ENCODE measurements at places on chromosomes 13 and 19.

DNA sequence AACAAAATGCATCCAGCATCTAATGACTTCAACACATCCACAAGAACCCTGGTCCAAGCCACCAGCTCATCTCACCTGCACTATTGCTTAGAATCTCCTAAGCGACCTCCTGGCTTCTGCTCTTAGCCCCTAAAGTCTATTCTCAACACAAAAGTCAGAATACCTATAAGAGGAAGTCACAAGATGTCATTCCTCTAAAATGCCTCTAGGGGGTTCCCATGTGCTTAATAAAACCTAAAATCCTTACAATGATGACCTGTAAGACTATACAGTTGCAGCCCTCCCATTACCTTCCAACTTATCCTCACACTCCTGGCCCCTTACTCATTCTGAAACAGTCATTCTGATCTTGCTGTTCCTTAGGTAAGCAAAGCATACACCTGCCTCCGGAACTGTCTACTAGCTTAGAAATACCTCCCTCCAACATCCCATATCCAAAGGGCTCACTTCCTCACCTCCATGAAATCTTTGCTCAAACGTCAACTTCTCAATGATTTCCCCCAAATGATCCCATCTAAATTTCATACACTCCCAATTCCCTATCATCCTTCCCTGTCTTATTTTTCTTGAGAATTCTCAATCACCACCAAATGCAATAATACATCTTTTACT lies 10.0 kb downstream of the ATP7B start:
- peak; percentile 59 for DNase-seq

DNA sequence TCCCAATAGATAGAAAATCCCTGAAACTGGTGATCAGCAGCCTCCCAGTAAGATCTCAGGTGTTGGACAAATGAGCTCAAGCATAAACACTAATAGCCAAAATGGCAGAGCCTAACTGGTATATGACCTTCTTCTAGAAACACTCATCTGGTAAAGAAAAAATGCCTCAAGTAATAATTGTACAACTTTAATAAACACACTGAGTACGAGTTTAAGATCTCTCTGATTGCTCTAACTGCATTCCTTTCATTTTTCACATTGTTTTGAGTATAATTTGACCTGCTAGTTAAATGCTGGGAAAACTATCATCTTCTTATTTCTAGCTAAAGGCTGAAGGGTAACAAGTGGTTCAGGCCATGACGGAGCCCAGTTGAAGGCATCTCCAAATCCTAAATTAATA lies 2009.5 kb upstream of the PCDH20 start:
- no peak for DNase-seq

DNA sequence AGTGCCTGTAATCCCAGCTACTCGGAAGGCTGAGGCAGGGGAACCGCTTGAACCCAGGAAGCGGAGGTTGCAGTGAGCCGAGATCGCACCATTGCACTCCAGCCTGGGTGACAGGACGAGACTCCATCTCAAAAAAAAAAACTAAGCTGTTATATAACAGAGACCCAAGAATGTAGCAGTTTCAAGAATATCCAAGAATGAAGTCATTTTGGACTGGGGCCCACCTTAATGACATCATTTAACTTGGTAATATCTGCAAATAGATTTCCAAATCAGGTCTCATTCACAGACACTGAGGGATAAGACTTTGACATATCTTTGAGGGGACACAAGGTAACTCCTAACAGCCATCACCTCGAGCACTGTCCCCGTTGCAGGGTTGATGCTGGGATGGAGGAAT lies 36.5 kb upstream of the MRI1 start:
- DNase-seq: no peak

DNA sequence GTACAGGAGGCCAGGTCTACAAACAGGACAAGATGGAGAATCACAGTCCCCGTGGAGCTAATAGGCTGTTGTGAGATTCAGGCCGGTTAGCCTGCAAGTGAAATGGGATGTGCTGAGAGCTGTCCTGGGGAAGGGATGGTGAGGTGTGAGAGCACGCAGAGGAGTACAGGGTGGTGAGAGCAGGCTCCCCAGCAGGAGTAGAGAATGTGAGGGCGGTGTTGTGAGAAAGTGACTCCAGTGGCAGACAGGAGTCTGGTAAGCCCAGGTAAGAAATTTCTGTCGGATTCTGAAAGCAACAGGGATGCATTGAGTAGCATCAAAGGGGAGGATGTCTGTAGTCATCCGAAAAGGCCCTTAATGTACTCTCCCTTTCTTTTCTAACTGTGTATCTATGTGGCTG lies 50.7 kb upstream of the GPR183 start:
- DNase-seq: no peak

GRCh38 chr19:38389957-38390924 lies 1.7 kb downstream of the SPRED3 start:
- DNase-seq: no peak

DNA sequence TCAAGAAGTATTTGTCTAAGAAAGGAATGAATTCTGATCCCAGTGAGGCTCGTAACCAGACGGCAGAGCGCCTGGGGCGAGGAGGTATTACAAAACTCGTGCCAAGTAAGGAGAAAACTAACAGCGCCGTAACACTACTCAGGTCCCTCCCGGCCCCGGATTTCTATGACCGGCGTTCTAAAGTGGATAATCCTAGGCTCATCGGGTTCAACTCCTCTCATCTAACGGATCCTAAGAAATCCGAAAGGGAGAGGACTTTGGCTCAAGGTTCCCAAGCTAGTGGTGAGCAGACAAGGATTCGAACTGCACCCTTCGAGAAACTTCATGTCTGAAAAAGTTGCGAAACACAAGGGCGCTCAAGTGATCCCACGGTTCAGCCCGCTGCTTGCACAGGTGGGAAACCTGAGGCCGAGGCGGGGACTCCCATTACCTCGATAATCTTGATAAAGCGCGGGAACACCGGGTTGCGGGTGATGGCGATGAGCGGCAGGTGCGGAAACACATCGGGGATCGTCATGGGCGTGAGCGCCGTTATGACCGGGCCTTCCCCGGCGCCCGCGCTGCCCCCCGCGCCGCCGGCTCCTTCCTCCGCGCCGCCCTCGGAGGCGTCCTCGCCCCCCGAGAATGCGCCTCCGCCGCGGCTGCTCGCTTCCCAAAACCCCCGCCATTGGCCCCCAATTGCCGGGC lies 529 bp downstream of the LONP1 start:
- peak; percentile 59 for DNase-seq

DNA sequence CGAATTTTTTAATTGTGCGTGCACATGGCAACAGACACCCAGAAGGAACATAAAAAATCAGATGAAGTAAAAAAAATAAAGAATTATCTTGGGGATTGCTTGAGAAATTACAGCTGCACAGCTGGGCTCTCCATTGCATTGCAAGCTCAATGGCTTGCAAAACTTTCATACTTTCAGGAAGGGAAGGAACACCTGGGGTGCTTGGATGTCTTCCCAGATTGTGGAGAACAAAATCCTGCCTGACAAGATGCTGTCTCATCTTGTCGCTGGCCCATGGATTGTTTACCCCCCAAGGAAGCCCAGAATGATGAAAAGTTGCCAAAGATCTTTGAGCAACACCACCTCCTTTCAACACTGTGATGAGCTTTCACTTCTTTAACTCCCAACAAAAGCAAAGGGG lies 11.0 kb upstream of the CASP14 start:
- DNase-seq: no peak

DNA sequence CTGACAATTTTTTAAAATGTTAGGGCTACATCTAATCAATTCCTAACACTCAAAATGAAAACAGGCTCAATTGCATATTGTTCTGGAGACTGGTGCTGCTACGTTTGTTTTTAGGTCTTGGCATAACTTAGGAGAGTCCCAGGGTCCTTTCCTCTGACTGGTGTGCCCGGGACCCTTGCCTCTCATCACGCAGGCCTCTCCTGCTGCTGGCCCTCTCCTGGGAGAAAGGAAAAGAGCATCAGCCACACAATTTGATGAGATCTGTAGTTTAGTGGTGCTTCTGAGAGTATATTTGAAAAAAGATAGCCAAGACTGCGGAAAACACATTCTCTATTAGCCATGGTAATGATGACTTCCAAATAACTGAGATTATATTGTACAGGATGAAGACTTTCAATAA lies 380.0 kb downstream of the KLF12 start:
- no peak for DNase-seq

DNA sequence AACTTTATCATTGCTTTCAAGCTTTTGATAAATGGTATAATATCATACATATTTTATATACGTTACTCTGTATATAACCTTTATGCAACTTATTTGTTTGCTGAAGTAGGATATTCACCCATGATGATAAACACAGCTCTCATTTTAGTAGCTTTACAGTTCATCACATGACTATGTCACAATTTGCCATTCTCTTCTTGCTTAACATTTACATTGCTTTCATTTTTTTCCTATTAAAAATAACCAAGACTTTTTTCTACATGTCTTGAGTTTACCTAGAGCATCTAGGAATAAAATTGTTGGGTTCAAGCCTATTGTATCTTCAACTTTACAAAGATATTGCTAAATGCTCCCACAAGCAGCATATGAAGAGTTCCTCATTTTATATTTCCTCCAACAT lies 54.0 kb downstream of the KCNRG start:
- peak; percentile 74 for DNase-seq

DNA sequence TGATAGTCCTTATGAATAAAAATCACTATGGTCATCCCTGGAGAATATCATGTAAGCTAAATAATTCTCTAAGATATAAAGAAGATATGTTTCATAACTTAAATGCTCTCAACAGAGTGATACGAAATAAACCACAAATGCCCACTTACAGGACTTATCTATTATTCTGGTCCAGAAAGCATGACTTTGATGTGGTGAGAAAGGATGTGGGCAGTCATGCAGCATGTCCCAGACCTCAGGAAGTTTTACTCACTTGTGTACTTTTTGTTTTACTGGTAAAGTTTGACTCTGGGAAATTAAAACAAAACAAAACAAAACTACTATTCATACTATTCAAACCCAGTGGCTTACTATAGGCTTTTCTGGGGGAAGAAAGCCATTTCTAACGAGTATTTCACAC lies 483.2 kb upstream of the SLITRK6 start:
- DNase-seq: no peak

GRCh38 chr19:31625056-31625455 lies 275.8 kb upstream of the TSHZ3 start:
- DNase-seq: no peak

DNA sequence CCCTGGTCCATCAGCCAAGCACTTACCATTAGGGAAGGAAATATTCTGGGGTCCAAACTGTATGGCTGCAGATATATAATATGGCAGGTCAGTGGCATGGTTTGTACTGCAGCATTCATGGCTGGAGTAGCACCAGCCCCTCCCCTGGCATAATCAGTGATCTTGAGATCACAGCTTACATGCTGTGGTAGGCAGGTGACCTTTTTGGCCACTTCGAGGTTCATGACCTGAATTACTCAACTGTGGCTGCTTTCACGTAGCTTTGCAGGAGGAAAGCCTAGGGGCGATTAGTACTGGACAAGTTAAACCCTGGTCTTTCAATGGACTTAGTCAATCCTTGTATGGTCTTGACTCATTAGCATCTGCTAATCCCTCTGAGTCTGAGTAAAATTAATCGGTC lies 169.8 kb downstream of the SPRY2 start:
- DNase-seq: no peak

- DNase-seq: no peak
Observed at GRCh38 chr13:87453244-87453643, 217.9 kb upstream of the SLITRK5 start.

GRCh38 chr13:77565635-77566034 lies 30.1 kb downstream of the SCEL start:
- peak; percentile 30 for DNase-seq

- peak; percentile 35 for DNase-seq
Observed at GRCh38 chr19:46515879-46516350, 20.2 kb upstream of the PNMA8B start.

GRCh38 chr19:53880711-53881481 lies 1.1 kb upstream of the PRKCG start:
- DNase-seq: no peak

DNA sequence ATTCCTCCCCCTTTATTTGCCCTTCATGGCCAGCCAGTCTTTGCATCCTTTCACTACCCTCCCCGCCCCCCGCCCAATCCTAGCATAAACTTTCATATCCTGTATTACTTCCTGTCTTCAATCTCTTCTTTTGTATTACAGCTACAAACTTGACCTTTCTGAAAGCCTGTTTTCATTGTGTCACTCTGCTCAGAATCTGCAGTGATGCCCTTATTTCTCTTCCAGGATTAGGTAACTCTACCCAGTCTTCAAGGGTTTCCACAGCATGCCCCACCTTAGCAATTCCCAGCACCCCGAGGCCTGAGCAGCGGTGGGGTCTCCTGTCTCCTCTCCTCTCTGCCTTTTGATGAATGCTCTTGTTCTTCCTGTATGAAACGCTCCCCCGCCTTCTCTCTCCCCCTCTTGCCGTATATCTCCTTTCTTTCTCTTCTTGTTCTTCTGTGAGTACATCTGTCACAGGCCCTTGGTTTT lies 145.6 kb downstream of the SHISA2 start:
- DNase-seq: no peak

All from fibroblast of villous mesenchyme (primary cell).